Bronchial smooth muscle cell (primary cell): ENCODE measurements at places on chromosomes 2 and 18. TPM values are rescaled to one million over a fixed set of nuclear protein-coding genes. Genes with fewer than 3 reads are reported as not detected.

SATB2 gene
- total RNA-seq, result 28.8 and 42.9 TPM in 2 replicates

PDE11A gene
- total RNA-seq, result under 0.01 and 0.09 TPM in 2 replicates

SCN7A gene
- total RNA-seq, result 9.5 and 14.3 TPM in 2 replicates

PROM2 gene
- total RNA-seq, result 1.1 and 4.1 TPM in 2 replicates

MMADHC gene
- 117 and 180 TPM in 2 replicates for total RNA-seq

REG3A gene
- total RNA-seq, result not detected in 2 replicates

CDK15 gene
- 5.8 and 15.2 TPM in 2 replicates for total RNA-seq

PDE6D gene
- 8.2 and 9.3 TPM in 2 replicates for total RNA-seq

TACR1 gene
- total RNA-seq, result 0.16 TPM in 1 of 2 replicates, not detected in the other

FAM237A gene
- not detected in 2 replicates for total RNA-seq
